Foreskin melanocyte (primary cell): ENCODE measurements at places on chromosomes 1 and 21.
A peak's percentile ranks its signal among the peaks of the same experiment; 100 is the strongest.

GRCh38 chr1:31182352-31182751, 57.3 kb downstream of the NKAIN1 start:
- DNase-seq: peak; percentile 43

DNA sequence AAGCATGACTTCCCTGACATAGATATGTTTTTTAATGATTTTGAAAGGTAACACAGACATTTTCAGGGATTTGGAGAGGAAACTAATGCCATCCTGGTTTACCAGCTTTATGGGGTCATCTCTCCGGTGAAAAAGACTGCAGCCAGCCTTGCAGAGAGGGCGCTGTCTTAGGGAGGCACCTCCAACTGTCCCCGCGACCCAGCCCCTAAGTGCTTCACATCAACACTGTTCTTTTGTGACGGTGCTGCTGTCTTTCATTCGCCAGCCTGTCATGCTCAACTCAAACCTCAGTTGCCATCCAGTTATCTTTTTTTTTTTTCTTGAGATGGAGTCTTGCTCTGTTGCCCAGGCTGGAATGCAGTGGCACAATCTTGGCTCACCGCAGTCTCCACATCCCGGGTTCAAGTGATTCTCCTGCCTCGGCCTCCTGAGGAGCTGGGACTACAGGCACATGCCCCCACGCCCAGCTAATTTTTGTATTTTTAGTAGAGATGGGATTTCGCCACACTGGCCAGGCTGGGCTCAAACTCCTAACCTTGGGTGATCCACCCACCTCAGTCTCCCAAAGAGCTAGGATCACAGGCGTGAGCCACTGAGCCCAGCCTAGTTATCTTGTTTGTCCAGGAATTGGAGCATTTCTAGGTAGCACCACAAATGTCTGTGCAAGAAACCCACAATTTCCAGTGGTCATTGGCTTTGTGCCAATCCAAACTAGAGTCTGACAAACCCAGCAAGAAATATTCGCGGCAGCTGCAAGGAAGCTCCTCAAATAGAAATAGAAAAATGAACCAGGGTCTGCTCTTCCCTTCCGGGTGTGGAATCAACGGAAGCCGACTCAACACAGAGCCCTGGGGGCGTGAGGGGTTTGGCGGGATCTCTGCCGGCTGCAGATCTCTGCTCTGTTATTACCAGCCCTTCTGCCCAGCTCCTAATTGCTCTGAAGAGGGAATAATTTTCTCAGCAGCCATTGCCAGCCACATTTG, 24.2 kb downstream of the PDE9A start:
- peak; percentile 12 for DNase-seq

GRCh38 chr1:1907098-1907736, 7.8 kb upstream of the CALML6 start:
- no peak for DNase-seq

DNA sequence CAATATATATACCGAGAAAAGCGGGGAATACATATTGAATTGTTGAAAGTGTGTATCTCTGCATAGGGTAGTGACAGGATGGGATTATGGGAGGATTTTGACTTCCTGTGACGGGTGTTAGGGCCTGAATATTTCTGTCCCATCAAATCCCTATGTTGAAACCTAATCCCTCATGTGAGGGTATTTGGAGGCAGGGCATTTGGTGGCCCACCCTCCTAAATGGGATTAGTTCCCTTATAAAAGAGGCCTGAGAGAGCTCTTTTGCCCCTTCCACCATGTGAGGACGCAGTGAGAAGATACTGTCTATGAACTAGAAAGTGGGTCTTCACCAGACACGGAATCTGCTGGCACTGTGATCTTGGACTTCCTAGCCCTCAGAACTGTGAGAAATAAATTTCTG, 137.3 kb downstream of the ZSCAN20 start:
- no peak for DNase-seq

DNA sequence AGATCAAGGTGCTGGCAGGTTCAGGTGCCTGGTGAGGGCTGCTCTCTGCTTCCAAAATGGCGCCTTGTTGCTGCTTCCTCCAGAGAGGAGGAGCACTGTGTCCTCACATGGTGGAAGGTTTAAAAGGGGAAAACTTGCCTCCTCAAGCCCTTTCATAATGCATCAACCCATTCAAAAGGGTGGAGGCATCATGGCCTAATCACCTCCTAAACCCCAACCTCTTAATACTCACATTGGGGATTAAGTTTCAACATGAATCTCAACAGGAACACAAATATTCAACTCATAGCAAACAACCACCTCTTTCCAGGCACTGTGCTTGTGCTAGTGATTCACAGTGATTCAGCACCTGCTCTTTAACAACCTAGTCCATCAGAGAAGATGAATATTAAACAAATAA, 4.2 kb downstream of the S100A12 start:
- no peak for DNase-seq

- no peak for DNase-seq
Measured at GRCh38 chr21:42474043-42474831, 21.8 kb downstream of the RSPH1 start.

DNA sequence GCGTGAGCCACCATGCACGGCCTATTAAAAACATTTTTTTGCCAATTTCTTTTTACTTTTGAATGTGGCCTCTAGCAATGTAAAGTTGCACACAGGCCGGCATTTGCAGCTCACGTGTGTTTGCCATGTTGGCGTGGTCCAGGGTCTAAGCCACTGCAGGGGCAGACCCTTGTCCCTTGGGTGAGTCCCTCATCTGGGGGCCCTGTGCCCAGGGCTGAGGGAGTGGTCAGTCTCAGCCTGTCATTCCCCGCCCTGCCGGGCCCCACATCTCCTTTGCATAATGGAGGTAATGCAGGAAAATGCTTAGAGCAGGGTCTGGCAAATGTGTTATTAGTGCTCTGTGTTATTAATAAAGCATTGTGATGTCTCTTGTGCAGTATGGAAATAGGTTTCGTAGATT, 16.9 kb downstream of the AGPAT3 start:
- DNase-seq: no peak
